ENCODE measurements at places on chromosomes 6 and 20.

GRCh38 chr6:74534465-74535211 lies 671.2 kb downstream of the COL12A1 start:
- peak overlapping the region; percentile 98 for H3K27ac ChIP-seq
- peaks cover 16% of the 10 kb centered on the region for H3K4me1 ChIP-seq
- DNase-seq: no peak
- peaks cover 11% of the 10 kb centered on the region for H3K36me3 ChIP-seq
- no peaks in the 10 kb centered on the region for H3K27me3 ChIP-seq

- peaks cover 5% of the 10 kb centered on the region for H3K27me3 ChIP-seq
- peaks cover 2% of the 10 kb centered on the region for H3K4me1 ChIP-seq
- H3K36me3 ChIP-seq: peaks cover 10% of the 10 kb centered on the region
- DNase-seq: no peak
Observed at GRCh38 chr20:60010689-60011458, 52.7 kb downstream of the CDH26 start.

DNA sequence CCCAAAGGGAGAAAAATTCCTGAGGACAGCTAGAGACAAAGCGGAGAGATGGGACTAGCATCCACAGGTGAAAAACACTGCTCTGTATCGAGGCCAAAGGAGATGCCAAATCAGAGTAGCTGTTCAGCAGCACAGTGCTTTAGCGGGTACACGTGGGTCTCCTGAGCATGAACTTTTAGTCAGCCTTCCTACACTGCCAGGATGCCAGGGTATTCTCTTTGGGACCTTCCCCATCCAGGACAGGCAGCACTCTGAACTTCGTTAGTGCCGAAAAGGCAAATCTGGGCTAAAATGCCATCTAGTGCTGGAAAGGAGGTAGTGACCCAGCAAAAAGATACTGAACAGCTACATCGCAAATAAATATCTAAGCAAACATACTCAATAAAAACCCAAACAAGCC lies 64.9 kb downstream of the C6orf58 start:
- no peak overlapping the region for H3K27ac ChIP-seq
- no peak for DNase-seq
- no peak overlapping the region for H3K4me3 ChIP-seq
- no peaks in the 10 kb centered on the region for H3K4me1 ChIP-seq
- no peaks in the 10 kb centered on the region for H3K36me3 ChIP-seq

DNA sequence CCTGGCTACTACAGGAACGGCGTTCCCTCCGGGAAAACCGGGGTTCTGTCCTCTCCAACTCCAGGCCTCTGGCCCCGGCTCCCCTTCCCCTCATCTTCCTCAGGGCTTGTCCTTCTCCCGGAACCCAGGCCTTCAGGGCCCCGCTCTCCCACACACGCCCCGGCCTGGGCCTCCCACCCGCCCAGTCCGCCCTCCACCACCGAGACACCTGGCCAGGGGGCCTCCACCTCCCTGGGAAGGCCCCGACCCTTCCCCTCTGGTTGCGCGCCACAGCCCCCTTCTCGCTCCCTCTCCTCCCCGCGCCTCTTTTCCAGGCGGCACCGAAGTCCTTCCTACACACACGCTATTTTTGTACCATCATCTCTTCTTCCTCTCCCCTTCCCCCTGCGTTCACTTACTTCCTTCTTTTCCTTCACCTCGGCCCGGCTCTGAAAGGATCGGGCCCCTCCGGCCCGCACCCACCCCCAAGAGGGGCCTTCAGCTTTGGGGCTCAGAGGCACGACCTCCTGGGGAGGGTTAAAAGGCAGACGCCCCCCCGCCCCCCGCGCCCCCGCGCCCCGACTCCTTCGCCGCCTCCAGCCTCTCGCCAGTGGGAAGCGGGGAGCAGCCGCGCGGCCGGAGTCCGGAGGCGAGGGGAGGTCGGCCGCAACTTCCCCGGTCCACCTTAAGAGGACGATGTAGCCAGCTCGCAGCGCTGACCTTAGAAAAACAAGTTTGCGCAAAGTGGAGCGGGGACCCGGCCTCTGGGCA lies 1.3 kb upstream of the SIRPA start:
- H3K4me1 ChIP-seq: peaks cover 26% of the 10 kb centered on the region
- H3K27me3 ChIP-seq: peaks cover 42% of the 10 kb centered on the region
- no peak for DNase-seq
- peak overlapping the region; percentile 44 for H3K27ac ChIP-seq
- H3K36me3 ChIP-seq: no peaks in the 10 kb centered on the region

Measured in progenitor cell of endocrine pancreas (in vitro differentiated cells).